ENCODE measurements at places on chromosomes 2 and 18.

DNA sequence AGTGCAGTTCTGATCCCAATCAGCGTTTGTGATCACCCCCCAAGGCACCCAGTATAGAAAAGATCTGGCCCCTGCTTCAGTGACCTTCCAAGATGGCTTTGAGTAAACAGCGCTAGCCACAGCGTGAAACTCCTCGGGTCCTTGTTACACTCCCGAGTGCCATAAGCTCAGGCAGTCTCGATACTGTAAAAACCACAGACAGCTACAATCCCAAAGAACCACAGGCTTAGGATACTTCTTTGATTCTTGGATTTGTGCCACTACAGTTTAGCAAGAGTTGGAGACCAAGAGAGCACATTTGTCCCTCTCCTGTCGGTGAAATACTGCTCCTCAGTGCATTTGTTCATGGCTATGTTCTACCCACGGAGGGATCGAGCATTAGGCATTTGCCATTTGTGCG, 352.5 kb upstream of the ZNF521 start:
- DNase-seq: no peak

- DNase-seq: peak; percentile 52
These were observed 17.8 kb upstream of the PMAIP1 start for GRCh38 chr18:59881728-59882656.

DNA sequence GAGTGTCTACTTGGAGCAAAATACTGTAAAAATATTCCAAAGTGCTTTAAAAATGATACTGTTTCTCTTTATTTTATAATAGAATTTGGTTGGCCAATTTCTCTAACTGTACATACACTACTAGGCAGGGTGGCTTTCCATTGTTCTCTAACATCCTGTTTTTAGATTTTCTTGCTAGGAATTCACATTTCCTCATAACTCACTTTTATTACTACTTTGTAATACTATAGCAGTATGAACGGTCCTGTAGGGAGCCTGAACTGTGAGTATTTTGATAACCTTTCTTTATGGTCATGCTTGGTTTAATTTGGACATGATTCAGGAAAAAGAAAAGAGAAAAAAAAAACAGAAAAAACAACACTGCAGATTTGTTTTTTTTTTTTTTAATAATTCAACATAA, 37.8 kb downstream of the GCG start:
- no peak for DNase-seq

GRCh38 chr2:77521931-77522470, at the start of gene LRRTM4:
Gene LRRTM4, minus strand, starts transcription at chr2:77522376.
- DNase-seq: no peak

GRCh38 chr2:160968183-160968582, 192.0 kb upstream of the TANK start:
- no peak for DNase-seq

DNA sequence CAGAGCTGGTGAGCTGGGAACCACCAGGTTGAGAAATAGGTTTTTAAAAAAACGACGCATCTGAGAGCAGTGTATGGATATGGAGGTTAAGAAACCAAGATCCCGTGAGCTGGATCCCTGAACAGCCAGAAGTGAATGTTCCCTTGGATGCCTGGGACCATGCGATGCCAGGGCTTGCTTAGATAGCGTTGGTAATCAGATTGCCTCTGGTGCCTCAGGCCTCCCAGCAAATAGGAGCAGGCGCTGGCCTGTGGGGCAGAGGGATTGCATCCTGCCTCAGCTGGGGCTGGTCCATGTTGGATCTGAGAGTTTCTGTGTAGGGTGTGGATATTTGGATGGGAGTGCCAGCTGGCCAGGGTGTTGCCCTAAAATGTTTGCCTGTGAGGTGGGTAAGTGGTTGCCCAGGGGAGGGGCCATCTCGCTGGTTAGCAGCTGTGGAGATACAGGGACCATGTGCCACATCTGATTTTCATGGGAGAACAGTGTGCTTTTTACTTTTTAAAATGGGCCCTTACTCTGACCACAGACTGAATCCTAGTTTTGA, 80.8 kb upstream of the MCFD2 start:
- DNase-seq: no peak

DNA sequence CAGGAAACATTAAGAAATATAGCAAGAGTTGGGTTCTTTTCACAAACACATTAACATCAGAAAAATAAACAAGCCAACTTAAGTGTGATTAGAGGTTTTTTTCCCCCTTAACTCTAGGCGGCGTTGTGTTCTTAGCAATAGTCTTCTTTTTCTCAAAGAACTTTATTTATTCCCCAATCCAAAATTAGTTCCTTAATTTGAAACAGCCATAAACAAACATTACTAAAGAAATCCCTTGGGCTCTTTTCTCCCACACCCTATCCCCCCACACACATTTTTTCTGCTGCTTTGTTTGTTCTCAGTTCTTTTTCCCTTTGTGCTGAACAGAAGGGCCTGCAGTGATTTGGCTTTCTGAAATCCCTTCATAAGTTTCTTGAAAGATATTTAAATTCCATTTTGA, 13.2 kb upstream of the MYO1B start:
- DNase-seq: no peak

- DNase-seq: no peak
These were observed 281.8 kb downstream of the NCKAP5 start for GRCh38 chr2:133286326-133286922.

DNA sequence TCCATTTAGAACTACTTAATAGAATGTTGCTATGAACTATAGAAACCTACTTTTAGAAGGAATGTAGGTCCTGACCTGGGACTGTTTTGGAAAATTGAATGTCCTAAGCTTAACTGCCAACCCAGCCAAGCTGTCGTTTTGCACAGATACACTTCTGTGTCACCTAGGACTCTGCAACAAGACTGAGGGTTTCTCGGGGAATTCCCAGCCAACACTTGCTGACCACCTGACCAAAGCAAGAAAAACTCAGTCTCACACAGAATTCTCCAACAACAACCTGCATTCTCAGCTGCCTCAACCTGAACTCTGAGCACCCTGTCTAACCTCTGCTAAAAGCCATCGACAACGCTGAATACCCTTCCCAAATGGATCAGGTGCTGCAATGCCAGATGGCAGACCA, 128.2 kb downstream of the SS18 start:
- no peak for DNase-seq

DNA sequence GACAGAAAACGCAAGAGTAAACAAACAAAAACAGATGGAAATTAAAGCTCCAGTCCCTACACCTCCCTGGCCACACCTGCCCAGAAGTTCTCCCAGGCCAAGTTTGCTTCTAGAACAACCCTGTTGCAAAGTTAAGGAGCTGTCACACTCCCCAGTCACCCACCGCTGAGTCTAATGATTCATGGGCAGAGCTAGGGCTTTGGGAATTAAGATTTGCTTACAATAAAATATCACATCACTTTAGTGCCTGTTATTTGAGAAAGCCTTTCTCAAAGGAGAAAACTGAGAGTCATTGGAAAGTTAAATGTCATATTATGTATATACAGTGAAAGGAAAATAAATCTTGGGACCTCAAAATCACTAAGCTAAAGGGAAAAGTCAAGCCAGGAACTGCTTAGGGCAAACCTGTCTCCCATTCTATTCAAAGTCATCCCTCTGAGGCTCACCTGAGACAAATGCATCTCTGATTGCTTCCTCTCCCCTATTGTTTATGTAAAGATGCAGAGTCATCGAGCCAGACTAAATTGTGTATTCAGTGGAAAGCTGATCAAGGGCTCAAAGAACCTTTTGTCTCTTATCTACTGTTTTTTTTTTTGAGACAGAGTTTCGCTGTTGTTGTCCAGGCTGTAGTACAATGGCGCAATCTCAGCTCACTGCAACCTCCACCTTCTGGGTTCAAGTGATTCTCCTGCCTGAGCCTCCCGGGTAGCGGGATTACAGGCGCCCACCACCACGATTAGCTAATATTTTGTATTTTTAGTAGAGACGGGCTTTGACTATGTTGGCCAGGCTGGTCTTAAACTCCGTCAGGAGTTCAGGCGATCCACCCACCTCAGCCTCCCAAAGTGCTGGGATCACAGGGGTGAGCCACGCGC, 2.8 kb downstream of the CRYGB start:
- no peak for DNase-seq

GRCh38 chr2:33443274-33443829, 33.1 kb upstream of the RASGRP3 start:
- DNase-seq: no peak

DNA sequence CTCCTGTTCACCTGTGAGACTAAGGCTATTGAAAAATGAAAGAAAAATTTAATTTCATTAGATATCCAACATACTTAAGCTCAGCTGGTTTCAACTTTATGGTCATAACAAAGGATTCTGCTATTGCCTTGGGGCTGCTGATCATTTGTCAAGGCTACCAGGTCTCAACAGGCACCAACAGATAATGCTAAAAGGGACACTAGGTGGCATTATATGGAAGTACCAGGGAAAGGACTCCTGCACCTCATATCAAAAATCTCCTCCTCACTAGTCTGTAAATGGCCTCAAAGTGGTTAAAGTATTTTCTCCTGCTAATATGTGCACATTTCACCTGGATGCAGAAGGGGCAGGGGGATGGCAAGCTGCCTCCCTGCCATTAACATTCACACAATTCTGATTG, 167.9 kb upstream of the REG3A start:
- no peak for DNase-seq

GRCh38 chr2:98759827-98760625, 29.1 kb upstream of the MGAT4A start:
- DNase-seq: no peak

DNA sequence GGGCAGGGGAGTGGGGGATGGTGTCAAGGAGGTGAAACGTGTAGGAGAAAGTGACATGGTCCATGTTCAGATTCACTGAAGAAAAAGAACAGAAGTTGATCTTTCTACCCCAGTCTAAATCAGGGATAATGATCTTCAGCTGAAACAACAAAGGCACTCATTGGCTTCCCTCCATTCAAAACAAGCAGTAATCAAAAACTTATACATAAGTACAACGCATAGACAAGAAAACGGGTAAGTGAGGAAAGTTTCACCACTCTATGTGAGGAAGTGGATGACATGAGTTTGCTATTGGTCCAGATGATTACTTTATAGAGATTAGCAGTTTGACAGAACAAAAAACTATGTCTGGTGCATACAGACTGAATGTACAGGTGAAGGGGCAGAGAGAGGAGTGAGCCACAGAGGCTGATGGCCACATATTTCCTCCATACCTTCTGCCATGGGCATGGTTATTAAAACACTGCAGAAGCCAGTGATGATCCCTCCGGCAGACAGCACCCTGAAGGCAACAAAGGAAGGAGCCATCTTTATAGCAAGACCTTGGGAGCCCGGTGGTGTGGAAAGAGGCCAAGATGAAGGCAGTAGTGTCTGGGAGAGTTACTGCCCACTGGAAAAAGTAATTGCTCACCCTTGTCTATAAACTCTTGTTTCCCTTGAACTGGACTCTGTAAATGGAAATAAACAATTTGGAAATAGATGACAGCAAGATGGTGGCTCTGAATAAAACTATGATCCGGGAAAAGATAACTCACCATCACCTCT, 57.7 kb downstream of the SLC25A12 start:
- no peak for DNase-seq

- no peak for DNase-seq
These were observed 23.1 kb upstream of the KLF7 start for GRCh38 chr2:207188626-207189419.

- no peak for DNase-seq
These were observed 30.1 kb downstream of the SLC8A1 start for GRCh38 chr2:40421631-40422297.

DNA sequence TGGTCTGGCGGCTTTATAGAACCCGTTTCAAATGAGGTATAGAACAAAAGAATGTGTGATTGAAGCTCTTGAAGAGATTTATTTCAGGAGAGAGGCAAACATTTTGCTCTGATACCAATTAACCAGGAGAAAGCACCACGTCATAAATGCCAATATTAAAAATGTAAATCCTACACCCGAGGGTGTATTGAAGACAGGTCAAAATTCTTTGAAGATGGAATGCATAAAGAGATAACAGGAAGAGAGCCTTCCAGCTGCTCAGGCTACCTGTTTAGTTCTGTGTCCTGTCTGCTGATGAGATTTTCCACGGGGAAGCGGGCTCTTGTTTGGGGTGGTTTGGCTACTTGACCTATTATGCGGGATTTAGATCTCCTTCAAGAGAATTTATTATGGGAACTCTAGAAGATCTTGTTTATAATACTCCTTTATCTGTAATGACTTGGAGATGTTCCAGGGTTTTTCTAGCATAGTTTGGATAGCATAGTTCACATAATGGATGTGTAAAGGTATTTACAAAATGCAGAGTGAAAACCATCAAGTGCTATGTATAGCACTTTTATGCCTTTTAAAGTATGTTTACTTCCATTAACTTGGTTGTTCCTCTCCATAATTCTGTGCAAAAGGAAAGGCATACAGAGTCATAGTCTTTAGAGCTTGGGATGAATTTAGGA, 204.5 kb upstream of the SPRED2 start:
- DNase-seq: no peak

Data from activated CD4-positive, alpha-beta memory T cell treated with anti-CD3 and anti-CD28 coated beads for 36 hours (primary cell).